Stimulated activated CD4-positive, alpha-beta T cell treated with anti-CD3 and anti-CD28 coated beads, Interleukin-4, amount 100 ng/mL, for 48 hours (primary cell): ENCODE measurements at places on chromosomes 3 and 15.

DNA sequence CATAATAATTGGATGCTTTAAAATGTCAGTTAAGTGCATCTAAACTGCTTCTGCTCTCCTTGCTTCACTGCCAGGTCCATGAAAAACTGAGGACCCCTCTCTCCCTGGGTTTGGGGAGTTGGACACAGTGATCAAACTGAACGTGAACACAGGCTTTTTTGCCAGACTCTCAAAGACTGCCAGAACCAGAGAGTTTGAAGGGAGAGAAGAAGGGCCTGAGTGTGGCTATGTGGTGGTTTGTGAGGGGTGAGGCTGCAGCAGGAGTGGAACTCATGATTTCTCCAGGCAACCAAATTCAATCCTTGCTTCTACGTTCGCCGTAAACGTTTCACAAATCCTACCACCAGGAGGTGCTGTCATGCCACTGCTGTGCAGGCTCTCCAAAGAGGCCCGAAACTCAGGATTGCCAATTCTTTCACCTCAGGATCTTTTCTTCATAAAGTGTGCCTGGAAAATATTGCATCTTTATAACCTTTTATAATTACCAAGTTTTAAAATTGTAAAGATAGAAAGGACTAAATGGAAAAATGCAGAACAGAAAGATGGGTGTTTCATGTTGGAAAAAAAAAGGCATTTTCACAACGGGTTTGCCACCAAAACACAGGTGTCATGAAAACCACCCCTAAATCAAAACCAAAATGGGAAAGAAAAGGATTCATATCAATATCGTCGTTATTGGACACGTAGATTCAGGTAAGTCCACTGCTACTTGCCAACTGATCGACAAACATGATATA is 19.7 kb downstream of the TM4SF4 start:
- peak; percentile 35 for DNase-seq

DNA sequence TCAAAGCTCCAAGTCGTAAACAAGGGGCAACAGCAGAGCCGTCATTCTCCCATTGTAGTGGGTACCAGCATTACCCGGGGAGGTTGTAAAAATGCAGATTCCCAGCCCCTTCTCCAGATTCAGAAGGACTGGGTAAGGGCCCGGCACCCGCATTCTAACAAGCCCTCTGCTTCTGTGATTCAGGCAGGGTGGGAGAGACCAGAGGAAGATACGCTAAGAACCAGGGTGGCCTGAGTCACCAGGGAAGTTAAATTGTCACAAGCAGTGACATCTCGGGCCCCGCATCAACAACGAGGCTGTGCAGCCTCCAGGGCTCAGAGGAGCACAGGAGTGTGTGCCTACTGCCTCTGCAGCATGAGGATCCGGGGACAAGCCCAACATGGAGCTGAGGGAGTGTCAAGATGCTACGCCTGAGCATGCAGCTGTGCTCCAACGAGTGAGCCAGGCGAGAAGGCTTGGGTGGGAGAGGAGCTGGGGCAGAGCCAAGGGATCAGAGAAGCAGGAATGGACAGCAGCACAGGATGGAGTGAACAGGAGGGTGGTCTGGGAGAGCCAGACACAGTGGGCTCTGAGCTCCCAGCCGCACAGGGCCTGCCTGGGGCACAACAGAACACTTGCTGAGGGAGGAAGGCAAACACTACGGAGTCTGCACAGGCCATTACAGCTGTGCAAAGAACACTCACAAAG is 68.5 kb downstream of the CPN2 start:
- DNase-seq: no peak

GRCh38 chr3:193962986-193963685 is 172.8 kb upstream of the HES1 start:
- DNase-seq: no peak

GRCh38 chr15:25892126-25892525 is 29.0 kb upstream of the ATP10A start:
- DNase-seq: no peak
